H1 (cell line): ENCODE measurements at places on chromosomes 4 and X. TPM values are rescaled to one million over a fixed set of nuclear protein-coding genes. Genes with fewer than 3 reads are reported as not detected.

GRCh38 chr4:69025191-69025998 lies 70.9 kb upstream of the UGT2B7 start:
- no peaks in the 10 kb centered on the region for H3K36me3 ChIP-seq
- DNase-seq: peak; percentile 47
- H3K27ac ChIP-seq: no peak overlapping the region

- H3K36me3 ChIP-seq: no peaks in the 10 kb centered on the region
- peaks cover 49% of the 10 kb centered on the region for H3K27me3 ChIP-seq
- no peak overlapping the region for H3K4me3 ChIP-seq
- H3K27ac ChIP-seq: no peak overlapping the region
Observed at GRCh38 chr4:105148356-105148755, 1.7 kb downstream of the TET2 start.

DNA sequence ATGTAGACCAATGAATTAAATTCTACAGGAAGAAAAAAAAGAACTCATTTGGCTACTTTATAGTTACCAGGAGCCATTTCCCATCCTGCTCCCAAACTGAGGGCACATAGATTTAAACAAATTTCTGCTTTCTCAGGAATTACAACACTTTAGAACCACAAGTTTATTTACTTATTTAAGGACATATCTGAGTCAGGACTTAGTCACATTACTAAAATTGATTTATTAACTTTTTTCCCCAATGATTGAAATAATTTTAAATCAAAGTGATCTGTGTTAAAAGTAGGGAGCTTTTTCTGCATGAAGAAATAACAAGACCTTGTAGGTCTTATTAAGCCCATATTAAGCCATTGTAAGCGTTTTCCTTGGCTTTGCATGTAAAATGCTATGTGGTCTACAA lies 291.0 kb upstream of the HAND2 start:
- H3K36me3 ChIP-seq: no peaks in the 10 kb centered on the region
- no peaks in the 10 kb centered on the region for H3K4me1 ChIP-seq
- no peak overlapping the region for H3K4me3 ChIP-seq
- no peak for DNase-seq
- no peaks in the 10 kb centered on the region for H3K27me3 ChIP-seq

The FAM47E gene
- total RNA-seq: 1.3 and 1.7 TPM in 2 replicates

The REPS2 gene
- total RNA-seq: 3.3 and 4.3 TPM in 2 replicates
